RCC 7860 (cell line): ENCODE measurements at places on chromosomes 16 and 17.
A peak's percentile ranks its signal among the peaks of the same experiment; 100 is the strongest.

DNA sequence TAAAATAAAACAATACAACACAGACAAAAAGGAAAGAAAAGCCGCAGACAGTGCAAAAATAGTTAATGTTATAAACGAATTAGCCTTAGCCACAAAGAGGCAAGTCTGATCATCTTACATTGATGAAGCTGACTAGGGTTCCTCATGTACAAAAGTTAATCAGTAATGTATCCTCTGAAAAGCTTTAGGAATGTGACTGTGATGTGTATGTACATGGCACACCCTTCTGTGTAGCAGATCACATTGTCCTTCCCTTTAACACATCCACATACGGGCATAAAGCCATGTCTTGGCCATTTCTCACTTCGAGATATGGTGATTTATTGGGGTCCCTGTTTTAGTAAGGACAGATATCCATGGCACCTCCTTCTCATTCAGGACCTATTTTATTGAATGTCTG lies 1327.5 kb upstream of the CDH8 start:
- no peak for DNase-seq

GRCh38 chr17:15431766-15432165 lies 35.7 kb downstream of the CDRT4 start:
- DNase-seq: no peak

DNA sequence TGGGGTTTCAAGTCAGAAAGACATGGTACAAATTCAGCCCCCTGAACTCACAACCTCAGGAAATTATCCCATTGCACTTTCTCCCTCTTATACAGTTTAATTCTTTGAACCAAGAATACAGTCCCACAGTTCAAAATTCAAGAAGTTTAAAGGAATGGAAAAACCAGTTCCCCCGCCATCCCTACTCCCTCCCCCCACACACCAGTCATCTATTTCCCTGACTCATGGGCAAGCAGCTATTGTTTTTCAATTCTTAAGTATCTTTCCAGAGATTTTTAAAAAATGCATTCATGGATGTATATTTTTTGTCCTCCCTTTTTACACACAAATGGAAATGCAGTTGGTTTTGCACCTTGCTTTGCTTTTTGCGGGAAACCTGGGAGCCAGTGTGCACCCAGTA lies 7.3 kb downstream of the SYCE1L start:
- no peak for DNase-seq

DNA sequence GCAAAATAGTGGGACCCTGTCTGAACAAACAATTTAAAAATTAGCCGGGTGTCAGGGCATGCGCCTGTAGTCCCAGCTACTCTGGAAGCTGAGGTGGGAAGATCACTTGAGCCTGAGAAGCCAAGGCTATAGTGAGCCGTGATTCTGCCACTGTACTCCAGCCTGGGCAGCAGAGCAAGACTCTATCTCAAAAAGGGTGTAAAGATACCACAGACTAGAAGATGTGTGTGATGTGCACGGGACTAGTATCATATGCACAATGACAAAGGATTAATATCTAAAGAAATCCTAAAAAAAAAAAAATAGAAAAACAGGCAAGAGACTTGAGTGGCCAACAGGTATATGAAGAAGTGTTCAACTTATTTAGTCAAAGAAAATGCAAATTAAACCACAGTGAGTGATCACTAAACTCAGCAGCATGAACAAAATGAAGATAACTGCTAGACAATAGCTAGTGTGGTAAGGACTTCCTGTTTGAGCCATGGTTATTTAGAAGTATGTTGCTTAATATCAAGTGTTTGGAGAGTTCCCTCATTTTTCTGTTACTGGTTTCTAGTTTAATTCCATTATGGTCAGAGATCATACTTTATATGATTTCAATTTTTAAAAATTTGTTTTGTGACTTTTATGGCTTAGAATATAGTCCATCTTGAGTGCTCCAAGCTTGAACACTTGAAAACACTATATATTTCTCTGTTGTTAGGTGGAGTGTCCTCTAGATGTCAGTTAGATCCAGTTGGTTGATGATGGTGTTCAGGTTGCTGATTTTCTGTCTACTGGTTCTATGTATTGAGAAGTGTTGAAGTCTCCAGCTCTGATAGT lies 14.7 kb upstream of the SLX4 start:
- DNase-seq: no peak

DNA sequence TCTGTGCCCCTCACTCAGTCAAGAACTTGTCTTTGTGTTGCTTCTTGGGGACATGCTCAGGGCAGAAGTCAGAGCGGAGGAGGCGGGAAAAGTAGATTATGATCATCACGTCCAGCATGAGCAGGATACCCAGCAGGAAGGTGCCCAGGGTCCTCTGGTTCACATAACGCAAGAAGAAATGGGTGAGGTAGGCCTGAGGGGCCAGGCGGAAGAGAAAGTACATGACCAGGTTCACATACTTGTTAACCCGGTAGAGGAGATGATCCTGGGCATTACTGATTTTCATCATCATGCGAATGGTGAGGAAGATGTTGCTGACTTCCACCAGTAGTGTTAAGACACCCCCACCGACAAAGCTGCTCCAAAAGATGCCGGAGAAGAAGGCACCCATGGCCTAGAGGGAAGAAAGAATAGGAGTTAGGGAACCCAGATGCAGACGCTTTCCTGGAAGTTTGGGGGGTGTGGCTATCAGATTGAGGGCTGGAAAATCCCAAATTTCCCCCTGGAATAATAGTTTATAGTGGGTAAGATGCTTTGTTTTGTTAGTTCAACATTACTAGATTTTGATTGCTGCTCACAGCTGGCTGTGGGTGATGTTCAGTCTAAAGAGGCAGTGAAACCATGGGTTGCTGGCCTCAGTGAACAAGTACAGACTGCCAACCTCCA lies 1.4 kb downstream of the TLCD1 start:
- no peak for DNase-seq

- DNase-seq: no peak
Measured at GRCh38 chr16:11950388-11950787, 8.5 kb upstream of the NPIPB2 start.

GRCh38 chr16:17658881-17659280 lies 188.1 kb upstream of the XYLT1 start:
- DNase-seq: no peak

DNA sequence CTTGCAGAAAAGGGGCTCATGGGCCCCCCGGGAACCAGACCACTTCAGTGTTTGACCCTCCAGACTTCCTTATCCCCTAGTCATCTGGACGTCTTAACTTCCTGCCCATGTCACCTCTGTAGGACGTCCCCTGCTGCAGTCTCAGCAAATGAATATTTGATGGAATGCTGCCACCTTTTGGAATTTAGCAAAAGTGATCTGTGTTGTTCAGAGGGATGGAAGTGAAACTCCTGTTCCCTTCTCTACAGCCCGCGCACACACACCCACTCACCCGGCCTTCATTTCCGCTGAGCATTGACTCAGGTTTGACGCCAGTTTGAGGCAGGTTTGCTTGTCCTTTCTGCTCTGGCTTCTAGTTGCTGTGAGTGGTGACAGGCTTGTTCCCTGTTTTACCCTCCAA lies 507.2 kb upstream of the EEF2KMT start:
- DNase-seq: no peak

DNA sequence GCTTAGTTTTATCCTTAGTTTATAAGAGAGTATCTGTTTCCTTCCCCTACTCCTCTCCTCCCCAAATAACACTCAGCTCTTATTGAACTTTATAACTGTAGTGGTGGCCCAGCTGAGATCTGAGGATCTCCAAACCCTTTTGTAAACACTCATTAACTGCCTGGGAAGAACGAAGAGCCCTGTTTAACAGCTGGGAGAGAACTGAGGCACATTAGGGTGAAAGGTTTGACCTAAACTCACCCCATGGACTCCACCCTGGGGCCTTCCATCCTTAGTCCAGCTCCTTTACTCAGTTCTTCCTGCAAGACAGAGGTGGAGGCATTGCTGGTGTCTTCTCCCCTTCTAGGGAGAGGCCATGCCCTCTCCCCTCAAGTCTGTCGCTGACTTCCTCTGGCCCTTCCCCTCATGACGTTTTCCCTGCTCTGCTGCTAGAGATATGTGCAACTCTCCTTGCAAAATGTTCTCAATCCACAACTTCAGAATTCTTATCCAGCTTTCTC lies 1.2 kb upstream of the RARA start:
- DNase-seq: no peak

DNA sequence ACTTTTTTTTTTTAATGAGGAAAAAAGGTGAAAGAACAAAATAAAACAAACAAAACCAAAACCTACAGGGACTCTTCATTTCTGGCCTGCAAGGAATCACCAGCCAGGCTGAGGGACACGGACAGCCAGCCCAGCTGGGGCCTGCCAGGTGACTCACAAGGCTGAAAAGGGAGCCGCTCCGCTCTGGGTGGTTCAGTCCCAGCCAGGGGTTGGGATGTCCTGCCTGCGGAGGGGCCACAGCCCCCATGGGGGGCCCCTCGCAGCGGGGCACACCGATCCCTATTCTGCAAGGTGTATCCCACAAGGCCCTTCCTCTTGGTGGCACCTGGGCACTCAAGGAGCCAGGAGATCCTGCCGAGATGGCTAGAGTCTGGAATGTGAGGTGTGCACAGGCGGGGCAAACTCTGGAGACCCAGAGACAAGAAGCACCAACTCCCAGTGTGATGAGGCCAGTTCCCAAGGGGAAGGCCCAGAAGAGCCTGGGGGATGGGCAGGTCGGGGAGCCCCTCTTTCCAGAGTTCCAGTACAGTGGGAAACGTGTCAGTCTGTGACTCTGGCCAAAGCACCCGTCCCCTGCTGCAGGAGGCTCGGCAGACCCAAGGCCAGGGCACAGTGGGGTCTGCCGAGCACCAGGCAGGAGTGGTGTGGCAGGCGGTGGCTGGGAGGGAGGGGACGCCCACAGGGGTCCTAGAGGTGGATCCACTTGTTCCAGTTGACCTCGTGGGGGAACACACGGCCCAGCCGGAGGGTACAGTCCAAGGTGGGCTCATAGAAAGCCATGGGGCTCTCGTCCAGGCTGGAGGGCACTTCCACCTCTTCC lies 58.9 kb downstream of the IL21R start:
- no peak for DNase-seq

GRCh38 chr16:20102521-20102920 lies 28.8 kb upstream of the GPR139 start:
- no peak for DNase-seq

GRCh38 chr17:57282296-57282695 lies 26.0 kb downstream of the MSI2 start:
- DNase-seq: no peak

DNA sequence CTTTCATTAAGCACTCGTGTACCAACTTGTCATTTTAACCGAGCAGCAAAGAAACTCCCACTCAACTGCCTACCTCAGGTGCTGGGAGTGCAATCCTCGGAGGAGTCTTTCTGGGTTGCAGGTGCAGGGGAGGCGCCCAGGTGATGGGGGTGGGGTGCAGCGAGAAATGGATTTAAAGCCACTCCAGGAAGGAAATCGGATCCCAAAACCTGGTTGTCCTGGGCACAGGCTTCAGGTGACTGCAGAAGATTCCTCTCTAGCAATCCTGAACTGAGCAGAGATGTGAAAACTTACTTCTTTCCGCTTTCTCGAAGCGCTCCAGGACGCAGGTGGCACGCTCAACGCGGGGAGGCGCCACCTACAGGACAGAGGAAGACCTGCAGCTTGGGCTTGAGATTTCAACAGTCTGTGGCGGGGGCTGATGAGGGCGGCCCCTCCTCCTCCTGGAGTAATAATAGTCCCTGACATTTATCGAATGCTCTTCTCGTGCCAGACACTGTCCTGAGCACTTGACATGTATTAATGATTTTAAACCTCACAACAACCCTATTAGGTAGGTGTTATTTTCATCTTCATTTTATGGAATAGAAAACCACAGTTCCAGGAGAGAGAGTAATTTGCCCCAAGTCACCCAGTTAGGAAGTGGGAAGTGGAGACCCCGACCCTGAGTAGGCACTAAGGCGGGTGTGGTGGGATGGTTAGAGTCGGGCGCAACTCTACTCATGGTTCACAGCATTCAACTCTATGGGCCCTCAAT lies 27.2 kb upstream of the SKAP1 start:
- peak; percentile 41 for DNase-seq

GRCh38 chr17:59391021-59391420 lies 59.6 kb downstream of the YPEL2 start:
- DNase-seq: no peak
